ENCODE measurements at places on chromosomes 2 and 18.

DNA sequence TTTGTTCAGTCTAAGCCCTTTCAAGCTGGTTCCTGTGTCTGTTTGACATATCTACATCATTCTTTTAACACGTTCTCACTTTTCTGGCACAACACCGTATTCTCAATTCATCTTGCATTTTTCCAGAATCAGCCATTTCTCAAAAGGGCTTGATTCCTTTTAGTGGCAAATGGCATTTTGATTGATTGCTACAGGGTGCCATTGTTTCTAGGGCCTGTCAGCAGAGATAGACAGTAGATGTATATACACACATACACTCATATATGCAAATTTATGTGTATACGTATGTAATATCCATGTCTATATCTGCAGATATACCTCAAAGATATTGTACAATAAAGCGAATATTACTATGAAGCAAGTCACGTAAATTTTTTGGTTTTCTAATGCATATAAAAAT is 367.9 kb upstream of the TNP1 start:
- DNase-seq, result no peak

- DNase-seq, result no peak
Measured at GRCh38 chr2:169173876-169174275, 104.5 kb downstream of the DHRS9 start.

- DNase-seq, result peak; percentile 85
Measured at GRCh38 chr18:59907172-59907571, 7.4 kb downstream of the PMAIP1 start.

DNA sequence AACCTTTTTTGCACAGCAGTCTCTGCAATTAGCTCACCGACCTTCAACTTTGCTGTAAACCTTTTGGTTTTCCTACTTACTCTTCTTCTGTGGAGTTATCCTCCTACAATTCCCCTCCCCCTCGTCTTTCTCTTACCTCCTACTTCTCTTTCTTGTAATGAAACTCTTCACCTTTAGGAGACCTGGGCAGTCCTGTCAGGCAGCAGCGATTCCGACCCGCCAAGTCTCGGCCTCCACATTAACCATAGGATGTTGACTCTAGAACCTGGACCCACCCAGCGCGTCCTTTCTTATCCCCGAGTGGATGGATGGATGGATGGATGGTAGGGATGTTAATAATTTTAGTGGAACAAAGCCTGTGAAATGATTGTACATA is 8.3 kb downstream of the TBR1 start:
- DNase-seq, result no peak

DNA sequence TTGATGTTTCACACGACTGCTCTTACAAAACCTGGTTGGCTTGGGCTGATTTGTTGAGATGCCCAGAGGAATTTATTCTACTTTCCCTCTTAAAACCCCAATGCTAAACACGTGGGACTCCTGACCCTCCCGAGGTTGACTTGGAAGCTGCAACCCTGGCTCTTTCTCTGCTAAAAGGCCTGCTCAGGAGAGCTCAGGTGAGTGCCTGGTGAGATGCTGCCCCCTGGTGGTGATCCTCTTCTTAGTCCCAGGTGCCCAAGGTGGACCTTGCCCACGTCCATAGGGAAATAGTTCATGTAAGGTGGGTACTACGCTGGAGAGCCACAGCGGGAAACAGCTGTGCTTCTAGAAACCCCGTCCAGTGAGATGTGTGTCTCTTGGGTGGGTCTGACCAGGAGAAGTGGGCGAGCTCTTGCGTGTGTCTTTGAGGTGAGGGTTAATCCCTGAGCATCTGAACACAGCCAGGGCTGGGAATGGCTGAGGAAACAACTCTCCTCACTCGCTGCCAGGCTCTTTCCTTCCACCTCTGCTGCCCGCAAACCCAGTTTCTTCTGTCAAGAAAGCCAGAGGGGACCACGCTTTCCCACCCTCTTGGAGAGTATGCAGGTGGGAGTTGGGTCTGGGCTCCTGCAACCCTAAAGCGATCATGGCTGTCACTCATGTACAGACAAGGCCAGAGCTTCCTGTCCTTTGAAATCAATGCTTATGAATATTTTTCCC is 25.5 kb upstream of the PXDN start:
- no peak for DNase-seq

DNA sequence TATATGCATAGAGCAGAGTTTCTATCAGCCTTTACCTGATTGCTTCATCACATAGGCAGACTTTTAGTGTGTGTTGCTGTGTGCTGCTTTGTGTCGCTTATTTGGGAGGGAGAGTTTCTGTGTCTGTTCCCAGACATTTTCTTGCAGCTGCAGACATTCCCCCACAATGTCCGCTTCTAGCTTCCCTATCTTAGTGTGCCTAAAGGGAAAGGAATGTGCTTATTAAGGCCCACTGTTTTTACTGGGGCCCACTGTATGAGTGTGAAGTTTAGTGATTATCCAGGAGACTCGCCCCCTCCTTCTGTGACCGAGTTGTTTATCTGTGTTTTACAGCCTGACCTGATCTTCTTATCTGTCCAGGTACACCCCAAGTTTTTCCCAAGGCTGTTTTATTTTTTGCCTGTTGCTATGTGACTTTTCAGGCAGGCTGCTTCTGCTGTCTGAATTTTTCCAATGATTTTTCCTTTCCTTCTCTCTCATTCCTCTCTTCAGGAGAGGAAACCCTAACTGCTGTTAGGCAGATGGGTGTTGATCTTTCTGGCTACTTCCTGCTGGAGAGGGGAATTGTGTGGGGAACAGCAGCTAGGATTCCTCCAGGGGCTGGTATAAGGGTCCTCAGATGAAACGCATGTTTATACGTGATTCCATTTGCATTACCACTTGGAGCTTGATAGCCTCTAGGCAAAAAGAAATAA is 47.6 kb downstream of the STK17B start:
- no peak for DNase-seq

DNA sequence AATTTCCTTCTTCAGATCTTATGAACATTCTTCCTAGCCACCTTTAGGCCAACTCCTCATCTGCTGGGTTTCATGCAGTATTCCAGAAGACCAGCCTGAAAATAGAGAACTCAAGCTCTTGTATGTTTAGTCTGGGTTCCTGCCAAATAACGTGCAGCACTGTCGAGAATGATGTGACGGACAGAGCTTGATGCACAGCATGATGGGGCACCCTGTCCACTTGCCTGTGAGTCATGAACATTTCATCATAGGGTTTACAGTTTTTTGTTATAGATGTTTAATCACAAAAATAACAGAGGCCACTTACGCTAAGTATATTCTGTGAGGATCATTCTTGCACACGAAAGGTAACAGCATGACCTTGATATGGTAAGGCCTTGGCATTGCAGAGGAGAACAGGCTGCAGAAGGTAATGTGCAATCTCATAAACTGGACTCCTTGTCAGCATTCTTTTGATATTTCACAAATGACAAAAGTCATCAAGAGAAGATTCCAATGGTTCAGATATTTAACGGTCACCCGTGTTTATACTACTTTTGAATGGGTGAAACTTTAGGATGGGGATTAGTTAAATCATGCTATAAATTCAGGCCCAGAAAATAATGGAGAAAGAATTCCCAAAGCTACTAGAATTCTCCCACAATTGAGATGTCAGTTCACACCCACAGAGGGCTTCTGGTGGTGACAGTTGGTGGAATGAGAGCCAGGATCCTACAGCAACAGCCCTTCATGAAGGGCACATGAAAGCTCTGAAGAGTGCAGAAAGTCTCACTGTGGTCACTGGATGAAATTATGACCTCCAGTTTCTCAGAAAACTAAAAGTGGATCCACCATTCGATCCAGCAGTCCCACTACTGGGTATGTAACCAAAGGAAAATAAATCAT is 396.1 kb upstream of the RAB12 start:
- no peak for DNase-seq

DNA sequence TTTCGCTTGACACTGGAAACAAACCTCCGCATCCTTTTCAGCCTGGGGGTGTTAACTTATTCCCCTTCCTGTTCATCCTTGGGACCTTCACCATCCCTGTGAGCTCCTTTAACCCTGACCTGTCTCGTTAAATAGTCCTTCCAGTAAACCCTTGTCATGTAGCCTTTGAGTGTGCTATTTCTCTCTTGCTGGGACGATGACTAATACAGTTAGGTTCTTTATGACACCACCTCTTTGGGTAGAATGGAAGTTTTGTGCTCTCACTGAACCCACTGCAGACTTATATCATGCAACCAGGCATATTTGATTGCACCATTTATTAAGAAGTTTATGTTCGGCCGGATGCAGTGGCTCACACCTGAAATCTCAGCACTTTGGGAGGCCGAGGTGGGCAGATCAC is 40.5 kb upstream of the GAREM1 start:
- no peak for DNase-seq

DNA sequence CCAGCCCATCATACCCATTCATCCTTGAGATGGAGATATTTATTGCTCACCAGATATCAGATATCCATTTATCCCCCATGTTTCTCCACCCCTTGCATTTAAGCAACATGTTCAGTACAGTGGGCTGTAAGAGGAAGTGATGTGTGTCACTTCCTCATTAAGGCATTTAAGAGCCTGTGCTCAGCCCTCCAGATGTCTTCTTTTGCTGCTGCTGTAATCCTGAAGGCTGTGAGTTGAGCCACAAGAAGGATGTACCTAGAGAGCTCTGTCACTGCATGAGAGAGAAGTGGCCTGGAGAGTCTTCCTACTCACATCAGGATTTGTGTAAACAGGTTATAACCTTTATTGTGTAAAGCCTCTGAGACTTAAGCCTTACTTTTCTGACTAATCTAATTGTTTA is 151.8 kb upstream of the UNC80 start:
- DNase-seq, result peak; percentile 57

- no peak for DNase-seq
Measured at GRCh38 chr2:213119061-213119809, 32.2 kb downstream of the IKZF2 start.

- no peak for DNase-seq
Measured at GRCh38 chr2:240160291-240161086, 20.0 kb upstream of the OTOS start.

- no peak for DNase-seq
Measured at GRCh38 chr2:130341562-130342019, 1.1 kb upstream of the IMP4 start.

DNA sequence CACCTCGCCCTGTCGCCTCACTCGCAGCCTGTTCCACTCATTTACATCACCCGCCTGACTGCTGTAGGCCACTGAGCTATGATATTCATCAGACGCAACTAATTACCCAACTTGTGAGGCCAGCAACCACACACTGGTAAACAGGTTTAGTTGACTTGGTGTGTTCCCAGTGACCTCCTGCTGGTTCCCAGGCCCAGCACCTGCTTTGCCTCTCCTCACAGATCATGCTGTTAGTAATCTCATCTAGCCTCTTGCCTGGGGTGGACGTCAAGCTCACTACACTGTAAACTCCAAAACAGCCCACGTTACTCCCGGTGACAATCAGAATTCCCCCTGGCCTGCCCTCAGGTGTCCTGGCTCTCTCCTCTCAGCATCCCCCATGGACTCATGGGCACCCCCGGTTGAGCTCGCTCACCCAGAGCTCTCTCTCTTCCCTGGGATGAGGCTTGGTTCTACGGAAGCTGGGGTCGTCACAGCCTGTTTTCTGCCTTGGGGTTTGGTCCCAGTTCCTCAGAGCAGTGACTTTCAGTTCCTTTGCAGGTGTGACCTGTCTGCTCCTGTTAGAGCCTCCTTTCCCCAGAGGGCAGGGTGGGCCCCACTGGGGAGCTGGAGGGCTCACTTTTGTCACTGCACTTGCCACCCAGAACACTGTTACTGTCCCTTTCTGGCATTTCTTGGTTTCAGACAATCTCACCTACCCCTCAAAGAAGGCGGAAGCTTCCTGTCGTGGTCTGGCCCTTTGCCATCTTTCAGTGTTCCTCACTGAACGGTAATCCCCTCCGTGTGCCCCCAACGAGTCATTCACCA is 40.3 kb downstream of the INPP5D start:
- DNase-seq, result no peak

DNA sequence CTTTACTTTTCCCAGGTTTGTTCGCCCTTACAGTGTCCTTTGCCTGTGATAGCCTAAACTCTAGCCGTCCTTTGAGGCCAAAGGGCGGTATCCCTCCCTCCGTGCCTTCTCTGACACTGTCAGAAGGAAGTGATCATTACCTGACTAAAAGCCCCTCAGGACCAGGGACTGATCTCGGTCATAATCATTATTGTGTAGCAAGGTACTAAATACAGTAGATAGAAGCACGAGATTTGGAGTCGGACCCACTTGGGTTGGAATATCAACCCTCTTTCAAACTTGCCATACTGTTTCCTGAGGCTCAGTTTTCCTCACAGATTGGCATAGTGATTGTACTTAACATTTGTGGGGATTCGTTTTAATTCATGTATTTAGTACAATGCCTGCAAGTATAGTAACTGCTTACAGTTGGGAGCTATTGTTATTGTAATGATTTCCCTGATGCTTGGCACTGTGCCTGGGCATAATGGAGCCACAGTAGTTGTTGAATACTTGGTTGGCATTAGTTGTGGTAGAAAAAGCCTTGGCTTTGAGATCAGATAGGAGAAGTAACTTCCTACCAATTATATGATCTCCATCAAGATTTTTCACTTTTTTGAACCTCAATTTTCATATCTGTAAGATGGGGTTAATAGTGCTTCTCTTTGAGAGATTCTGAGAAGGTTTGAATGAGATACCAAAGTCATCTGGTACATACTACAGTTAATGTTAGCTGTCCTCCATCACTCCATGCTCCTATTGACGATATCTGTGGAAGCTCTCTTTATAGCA is 836 bp downstream of the STK11IP start:
- DNase-seq, result no peak

GRCh38 chr2:68519236-68519635 is 51.9 kb downstream of the APLF start:
- DNase-seq, result no peak

DNA sequence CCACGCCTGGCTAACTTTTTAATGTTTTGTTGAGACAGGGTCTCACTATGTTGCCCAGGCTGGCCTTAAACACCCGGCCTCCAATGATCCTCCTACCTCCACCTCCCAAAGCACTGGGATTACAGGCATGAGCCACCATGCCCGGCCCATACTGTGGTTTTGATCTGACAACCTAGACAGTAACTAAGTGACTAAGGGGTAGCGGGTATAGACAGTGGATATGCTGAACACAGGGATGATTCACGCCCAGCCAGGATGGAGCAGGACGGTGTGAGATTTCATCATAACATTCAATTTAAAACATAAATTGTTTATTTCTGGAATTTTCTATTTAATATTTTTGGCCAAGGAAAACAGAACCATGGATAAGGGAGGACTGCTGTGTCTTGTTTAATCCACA is 36.0 kb upstream of the YPEL5 start:
- DNase-seq, result no peak

- DNase-seq, result no peak
Measured at GRCh38 chr2:164837807-164838206, 3.8 kb downstream of the COBLL1 start.

- no peak for DNase-seq
Measured at GRCh38 chr2:13218205-13218604, 501.5 kb downstream of the TRIB2 start.

GRCh38 chr18:74563999-74564398 is 29.7 kb downstream of the CNDP1 start:
- DNase-seq, result no peak

- DNase-seq, result no peak
Measured at GRCh38 chr2:23668756-23669304, 258.1 kb downstream of the ATAD2B start.

- no peak for DNase-seq
Measured at GRCh38 chr2:218963601-218964000, 4.1 kb downstream of the CDK5R2 start.
